ENCODE measurements at places on chromosomes 3 and 15. TPM values are rescaled to one million over a fixed set of nuclear protein-coding genes. Genes with fewer than 3 reads are reported as not detected.

- DNase-seq = no peak
These were observed 12.5 kb downstream of the PFKFB4 start for GRCh38 chr3:48544141-48544540.

DNA sequence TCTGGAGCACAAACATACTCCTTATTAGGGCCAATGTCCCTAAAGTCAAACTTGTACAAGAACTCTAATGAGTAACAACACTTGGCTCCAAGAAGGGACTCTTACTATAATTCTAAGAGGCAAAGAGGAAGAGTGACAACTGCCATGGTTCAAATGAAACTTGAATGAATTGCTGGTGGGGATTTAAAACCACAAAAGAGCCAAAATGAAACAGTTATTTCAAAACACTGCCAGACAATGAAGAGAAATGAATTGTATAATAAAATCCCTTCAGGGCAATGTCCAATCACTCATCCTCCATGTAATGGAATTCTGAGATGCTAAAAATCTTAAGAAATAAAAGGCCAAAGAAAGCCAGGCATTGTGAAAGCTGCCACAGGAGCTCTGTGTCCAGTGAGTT is 14.2 kb downstream of the THRB start:
- DNase-seq = no peak

DNA sequence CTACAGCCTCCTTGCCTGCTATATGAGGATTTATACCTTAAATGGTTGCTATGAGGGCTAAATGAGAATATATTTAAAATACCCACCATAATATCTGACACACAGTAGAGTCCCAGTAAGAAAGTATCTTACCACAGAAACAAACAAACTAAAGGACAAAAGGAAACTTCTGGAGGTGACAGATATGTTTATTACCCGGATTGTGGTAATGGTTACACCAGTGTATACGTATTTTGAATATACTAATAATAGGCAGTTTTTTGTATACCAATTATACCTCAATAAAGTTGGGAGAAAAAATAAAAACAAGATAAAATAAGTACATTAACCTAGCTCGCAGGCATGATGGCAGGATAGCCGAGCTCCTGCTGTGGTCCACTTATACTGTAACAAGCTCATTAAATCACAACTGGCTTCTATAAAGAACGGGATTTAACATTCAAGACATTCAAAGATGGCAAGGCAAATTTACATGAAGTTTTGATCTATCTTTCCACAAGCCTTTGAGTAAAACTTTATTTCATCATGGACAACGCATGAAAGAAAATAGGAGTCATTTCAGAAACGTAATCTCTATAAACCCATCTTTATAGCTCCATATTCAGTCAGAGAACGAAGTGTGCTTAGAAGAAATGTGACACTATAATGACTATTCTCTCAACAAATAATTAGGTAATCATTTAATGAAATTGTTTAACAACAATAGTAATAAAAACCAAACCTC is 1.5 kb downstream of the RPN1 start:
- DNase-seq = no peak

DNA sequence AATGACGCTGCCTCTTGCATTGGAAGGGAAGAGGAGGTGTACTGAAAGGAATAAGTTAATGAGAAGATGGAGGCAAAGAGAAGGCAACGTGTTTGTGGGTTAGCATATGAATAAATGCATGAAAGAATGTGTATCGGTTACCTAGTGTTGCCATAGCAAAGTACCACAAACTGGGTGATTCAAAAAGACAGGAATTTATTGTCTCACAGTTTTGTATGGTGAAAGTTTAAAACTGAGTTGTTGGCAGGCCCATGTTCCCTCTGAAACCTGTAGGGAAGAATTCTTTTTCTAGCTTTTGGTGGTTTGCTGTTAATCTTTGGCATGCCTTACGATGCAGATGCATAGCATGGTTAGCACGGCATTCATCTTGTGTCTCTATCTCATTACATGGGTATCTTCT is 729.9 kb downstream of the MECOM start:
- DNase-seq = no peak

DNA sequence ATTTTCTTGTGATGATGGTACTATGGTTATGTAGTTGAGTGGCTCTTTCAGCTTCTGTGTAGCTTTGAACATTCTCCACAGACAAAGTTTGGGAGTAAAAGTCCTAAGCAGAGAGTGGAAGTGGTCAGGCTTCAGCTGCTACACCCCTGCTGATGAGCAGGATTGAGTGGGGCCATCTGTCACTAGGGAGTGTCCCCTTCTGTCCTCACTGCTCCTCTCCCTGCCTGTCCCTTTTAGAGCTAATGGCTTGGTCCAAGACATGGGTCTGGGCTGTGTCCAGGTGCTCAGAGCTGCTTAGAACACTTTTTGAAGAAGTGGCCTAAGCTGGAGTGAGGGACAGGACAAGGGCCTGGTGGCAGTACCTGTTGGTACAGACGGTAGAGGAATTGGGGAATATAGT is 15.1 kb downstream of the MYZAP start:
- DNase-seq = no peak

DNA sequence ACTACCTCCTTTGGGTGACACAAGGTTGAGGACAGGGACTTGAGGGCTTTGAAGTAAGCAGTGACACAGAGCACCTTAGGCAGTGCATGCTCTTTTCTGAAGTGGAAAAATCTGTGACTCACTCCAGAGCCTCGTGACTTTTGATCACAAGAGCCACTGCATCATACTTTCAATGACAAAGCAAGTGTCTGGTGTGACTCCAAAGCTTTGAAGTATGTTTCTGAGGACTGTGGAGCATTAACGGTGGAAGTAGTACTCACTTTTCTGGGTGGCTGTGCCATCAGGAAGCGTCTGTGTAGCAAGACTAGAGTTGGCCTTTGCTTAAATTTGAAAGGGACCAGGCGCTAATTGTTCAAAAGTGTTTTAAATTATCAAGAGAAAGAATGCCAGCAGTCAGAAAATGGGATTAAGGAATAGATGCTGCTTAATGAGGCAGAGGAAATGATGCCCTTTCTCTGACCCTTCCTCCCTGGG is 210.7 kb upstream of the TRIM42 start:
- DNase-seq = no peak

- DNase-seq = no peak
These were observed 1.1 kb upstream of the PYGO1 start for GRCh38 chr15:55589287-55589686.

DNA sequence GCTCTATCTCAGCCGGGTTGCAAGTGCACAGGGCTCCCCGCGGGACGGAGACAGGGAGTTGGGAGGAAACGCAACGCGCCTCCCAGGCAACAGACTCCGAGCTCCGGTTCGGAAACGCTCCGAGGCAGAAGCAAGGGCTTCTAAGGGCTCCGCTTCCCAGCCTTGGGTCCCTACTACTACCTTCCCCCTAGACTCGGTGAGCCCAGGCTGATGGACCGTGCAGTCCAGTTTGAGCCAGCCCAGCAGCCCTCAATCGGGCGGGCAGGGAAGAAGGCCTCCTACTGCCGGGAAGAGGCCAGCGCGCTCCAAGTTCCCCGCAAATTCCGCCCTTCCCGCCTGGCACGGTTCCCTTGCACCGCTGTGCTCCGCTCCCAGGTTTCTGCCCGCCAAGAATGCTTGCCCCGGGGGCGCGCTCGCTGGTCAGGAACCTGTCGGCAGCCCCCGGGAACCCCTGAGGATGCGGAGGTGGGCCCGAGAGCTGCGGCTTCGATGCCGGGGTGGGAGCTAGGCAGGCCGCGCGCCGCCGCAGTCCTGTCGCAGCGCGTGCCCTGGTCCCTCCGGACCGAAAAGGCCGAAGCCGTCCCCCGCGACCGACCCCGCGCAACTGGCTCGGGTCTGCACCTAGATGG is 728 bp downstream of the TRANK1 start:
- peak; percentile 51 for DNase-seq

GRCh38 chr15:78804391-78804792 is 6.9 kb downstream of the ADAMTS7 start:
- no peak for DNase-seq

- no peak for DNase-seq
These were observed 255.6 kb upstream of the SATB1 start for GRCh38 chr3:18680758-18681157.

DNA sequence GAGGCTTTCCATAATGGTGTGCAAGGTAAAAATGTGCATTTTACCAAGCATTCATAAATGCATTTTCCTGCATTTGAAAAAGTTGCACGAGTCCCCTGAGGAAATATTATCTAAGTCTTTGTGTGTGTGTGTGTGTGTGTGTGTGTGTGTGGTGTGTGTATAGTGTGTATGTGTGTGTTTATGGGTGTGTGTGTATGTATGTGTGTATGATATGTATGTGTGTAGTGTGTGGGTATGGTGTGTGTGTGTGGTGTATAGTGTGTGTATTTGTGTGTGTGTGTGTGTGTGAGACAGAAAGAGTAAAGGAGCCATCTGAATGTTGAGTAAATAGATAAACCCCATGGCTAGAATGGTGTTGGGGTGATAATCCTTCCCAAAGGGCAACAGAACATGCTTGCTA is 229.6 kb upstream of the TBC1D5 start:
- no peak for DNase-seq

GRCh38 chr15:28994142-28994830 is 108.5 kb downstream of the APBA2 start:
- peak; percentile 12 for DNase-seq

DNA sequence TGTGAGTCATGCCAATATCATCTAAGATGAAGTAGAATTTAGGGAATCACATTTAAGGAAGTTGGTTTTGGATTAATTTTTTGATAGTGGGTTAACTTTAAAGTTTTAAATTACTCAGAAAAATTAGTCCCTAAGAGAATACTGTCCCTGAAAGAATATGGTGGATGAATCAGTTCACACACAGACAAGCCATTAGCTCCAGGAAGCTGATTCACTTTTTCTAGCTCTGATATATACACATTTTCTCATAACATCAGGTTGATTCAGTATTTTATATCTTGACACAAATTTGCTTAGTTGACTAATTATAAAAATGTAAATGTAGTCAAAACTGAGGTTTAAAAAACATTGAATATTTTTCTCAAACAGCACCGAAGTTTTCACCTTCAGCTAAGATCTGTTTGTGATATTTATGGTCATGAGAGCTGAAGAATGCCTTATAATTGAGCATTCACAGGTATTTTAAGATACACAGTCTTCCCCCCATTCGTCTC is 55.1 kb downstream of the MYH15 start:
- no peak for DNase-seq

DNA sequence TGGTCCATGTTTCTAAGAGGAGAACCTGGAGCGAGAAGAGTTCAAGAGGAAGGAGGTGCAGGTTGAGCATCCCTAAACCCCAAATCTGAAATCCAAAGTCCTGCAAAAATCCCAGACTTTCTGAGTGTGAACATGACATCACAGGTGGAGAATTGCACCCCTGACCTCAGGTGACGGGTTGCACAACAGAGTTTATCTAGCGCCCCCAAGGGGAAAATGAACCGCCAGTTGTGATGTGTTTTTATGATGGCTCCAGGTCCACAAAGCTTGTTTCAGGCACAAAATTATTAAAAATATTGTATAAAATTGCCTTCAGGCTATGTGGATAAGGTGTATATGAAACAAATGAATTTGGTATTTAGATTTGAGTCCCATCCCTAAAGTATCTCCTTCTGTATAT is 420.0 kb downstream of the GABRB3 start:
- DNase-seq = no peak

GRCh38 chr3:168511428-168512014 is 415.8 kb upstream of the GOLIM4 start:
- no peak for DNase-seq

DNA sequence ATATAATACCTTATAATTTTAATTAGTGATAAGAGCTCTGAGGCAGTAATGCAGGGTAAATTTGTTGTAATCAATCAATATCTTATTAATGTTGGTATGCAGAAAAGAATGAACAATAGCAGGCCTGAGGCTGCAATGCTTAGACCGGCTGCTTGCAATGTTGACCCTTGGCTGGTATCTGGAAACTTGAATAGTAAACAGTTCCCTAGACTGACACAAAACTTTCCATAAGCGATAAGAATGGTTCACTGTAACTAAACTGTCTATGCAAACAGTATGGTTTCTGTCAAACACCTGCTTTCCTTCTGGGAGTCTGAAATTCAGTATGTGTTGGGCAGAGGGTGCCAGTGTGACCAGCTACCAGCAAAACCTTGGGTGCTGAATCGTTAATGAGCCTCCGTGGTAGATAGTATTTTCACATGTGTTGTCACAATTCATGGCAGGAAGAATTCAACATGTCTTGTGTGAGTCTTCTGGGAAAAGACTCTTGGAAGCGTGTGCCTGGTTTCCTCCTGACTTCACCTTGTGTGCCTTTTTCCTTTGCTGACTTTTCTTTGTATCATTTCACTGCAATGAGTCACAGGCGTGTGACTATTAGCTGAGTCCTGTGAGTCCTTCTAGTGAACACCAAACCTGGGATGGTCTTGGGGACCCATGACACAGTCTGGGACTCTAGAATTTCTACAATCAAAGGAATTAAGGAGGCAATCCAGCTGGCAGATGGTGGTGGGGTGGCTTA is 30.7 kb upstream of the CLRN1 start:
- DNase-seq = no peak

- no peak for DNase-seq
These were observed 11.5 kb downstream of the MUC4 start for GRCh38 chr3:195800240-195800639.

CHAC1 gene
- 0.47 TPM for total RNA-seq

FYCO1 gene
- total RNA-seq = 20.1 TPM

CELSR3 gene
- 4.9 TPM for total RNA-seq

SERINC4 gene
- total RNA-seq = not detected

ANP32A gene
- 57.3 TPM for total RNA-seq

GMNC gene
- not detected for total RNA-seq

NOX5 gene
- total RNA-seq = not detected

CADPS gene
- not detected for total RNA-seq

AQR gene
- total RNA-seq = 40.7 TPM

ANKUB1 gene
- total RNA-seq = not detected

RBPMS2 gene
- total RNA-seq = not detected

Data from CD4-positive, alpha-beta T cell (primary cell).